ENCODE measurements at places on chromosomes 7 and 10.

- DNase-seq = no peak
These were observed 536 bp upstream of the POM121 start for GRCh38 chr7:72924386-72924732.

DNA sequence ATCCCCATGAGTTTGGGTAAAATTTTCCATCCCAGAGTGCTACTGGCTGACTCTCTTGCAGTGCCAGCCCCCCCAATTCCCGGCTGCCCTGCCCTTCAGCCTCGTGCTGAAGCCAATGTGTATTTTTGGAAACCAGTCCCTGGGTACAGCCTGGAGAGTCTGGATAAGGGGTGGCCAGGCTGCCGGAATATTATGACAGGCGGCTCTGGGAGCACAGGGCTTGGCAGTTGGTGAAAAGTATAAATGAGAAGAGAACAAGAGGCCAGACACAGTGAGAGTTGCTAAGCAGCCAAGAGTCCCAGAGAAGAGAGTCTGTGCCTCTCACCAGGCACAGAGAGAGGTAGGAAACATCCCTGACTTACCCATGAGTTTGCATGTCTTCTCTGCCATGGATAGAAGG is 53.6 kb downstream of the TMEM130 start:
- DNase-seq = no peak

DNA sequence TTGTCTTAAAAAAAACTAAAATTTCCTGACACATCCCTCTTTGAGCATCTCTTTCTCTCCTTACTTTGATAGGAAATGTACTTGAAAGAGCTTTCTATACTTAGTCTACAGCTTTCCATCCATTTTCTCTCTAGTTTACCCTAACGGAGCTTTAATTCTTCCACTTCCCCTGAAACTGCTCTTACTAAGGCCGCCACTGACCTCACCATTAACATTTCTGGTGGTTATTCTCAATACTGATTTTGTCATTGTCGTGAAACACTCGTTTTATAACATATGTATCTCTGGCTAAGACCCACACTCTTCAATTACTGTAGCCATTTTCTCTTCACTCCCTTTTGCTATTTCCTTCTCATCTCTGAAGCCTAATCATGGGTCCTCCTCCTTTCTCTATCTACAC is 262.0 kb upstream of the FERD3L start:
- no peak for DNase-seq

DNA sequence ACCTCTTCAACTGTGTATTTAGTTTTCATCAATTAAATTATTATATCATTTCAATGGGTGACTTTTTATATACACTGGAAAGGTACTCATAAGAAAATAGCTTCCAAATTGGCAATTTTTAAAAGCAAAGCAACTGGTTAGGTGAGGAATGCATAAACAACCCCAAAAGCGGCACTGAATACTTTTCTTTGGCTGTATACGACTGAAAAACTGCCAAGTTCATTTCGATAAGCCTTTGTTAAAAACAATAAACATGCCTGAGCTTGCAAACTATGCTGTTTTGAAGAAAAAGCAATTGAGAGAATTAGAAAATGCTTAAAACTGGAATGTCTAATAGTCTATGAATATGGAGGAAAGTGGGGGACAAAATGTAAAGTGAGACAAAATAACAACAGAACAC is 2.9 kb downstream of the SLC16A12 start:
- no peak for DNase-seq

GRCh38 chr10:106506526-106507283 is 657.8 kb downstream of the SORCS1 start:
- DNase-seq = no peak

DNA sequence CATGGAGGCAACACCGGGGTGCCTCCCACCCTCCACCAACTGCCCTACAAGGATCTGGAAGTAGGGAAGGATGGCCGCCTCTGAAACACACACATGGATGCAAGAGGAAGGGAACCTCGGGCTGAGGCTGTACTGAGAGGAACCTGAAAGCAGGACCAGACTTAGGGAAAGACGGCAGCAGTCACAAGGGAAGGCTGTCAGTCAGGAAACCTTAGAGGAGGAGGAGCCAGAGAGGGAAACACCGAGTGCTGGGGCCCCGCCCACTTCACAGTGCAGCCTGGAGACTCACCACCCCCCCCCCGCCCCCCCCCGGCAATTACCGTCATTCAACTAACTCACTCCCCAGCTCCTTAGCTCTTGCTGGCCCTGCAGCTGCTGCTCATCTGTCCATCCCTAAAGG is 2.5 kb downstream of the CYREN start:
- DNase-seq = no peak

DNA sequence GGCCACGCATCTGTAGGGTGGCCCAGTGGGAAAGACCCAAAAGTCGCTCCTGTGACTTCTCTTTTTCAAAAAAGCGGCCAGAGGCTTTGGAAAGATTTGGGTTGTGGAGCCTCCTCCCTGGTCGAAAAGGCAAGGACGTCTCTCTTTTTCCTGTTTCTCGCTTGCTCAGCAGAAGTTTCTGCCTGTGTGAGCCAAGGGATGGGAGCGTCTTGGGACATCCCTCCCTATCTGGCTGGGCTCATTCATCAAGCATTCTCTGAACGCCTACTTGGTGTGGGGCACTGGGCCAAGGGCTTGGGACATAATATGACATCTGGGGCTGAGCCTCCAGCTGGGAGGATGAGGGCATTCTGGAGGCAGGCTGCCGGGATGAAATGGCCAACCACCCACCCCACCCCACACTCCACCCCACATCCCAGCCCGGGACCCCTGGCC is 120.9 kb downstream of the C10orf105 start:
- DNase-seq = no peak
